ENCODE measurements at places on chromosomes 12 and 14.

DNA sequence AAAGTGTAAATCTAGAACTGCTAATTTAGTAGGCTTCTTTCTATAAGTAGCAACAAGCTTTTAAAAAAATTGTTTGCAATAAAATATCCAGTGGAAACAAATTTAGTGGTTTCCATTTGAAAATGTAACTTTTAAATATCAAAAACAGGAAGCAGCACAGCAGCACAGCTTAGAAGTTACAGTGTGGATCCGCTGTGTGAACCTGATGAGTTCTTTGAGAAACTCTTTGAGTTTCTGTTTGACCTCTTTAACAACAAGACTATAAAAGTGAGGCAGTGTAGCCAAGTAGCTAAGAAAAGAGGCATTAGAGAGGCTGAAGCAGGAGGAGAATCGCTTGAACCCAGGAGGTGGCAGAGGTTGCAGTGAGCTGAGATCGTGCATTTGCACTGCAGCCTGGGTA is 178.3 kb downstream of the NAV3 start:
- DNase-seq: no peak

GRCh38 chr14:57999979-58000378 is 134.1 kb upstream of the SLC35F4 start:
- no peak for DNase-seq

GRCh38 chr12:83168751-83169150 is 482.0 kb downstream of the TMTC2 start:
- DNase-seq: no peak

- DNase-seq: no peak
Measured at GRCh38 chr12:3958534-3958933, 85.3 kb upstream of the PARP11 start.

DNA sequence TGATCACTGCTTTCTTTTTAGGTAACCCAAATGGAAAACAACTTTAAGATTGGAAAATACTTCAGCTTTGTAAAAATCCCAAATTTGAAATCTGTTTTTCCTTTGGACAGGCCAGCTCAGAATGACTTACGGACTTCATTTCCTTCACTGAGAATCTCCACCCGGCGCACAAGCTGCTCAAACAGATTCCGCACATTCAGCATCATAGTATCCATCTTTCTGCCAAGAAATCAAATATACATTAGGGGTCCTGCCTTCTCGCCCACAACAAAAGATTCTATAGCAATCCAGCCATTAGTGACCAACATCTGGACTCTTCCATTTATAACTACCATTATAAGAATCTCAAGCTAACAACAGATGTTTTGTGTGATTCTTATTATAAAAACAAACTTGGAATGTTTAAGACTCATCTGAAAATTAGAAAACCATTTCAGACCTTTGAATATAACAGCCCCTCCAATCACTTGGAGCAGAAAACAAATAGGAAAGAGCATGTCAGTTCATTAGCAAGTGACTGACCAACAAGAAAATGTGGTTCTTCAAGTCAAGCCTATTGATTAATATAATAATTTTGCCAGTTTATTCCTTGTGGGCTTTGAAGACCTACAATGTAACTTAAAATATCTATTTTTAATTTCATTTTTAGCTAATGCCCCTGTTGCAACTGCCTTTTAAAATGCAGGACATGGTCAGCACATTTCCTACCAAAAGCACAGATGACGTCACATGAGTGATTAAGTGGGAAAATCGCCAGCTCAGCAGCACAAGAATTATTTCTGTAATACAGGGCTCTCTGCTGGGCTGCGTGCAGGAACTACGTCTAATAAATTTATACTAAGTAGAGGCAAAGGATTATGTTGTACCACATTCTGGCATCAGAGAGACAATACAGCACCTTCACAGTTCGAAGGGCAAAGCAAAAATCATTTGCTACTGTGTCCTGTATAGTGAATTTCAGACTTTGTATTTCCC is 8.5 kb downstream of the RACGAP1 start:
- DNase-seq: no peak

- DNase-seq: no peak
Measured at GRCh38 chr12:31016057-31016456, 57.6 kb upstream of the DDX11 start.

- no peak for DNase-seq
Measured at GRCh38 chr12:96314723-96315122, 85.5 kb downstream of the CDK17 start.

- DNase-seq: no peak
Measured at GRCh38 chr14:59871166-59871495, 555 bp upstream of the RTN1 start.

- DNase-seq: no peak
Measured at GRCh38 chr12:125140279-125141209, 75.3 kb downstream of the AACS start.

DNA sequence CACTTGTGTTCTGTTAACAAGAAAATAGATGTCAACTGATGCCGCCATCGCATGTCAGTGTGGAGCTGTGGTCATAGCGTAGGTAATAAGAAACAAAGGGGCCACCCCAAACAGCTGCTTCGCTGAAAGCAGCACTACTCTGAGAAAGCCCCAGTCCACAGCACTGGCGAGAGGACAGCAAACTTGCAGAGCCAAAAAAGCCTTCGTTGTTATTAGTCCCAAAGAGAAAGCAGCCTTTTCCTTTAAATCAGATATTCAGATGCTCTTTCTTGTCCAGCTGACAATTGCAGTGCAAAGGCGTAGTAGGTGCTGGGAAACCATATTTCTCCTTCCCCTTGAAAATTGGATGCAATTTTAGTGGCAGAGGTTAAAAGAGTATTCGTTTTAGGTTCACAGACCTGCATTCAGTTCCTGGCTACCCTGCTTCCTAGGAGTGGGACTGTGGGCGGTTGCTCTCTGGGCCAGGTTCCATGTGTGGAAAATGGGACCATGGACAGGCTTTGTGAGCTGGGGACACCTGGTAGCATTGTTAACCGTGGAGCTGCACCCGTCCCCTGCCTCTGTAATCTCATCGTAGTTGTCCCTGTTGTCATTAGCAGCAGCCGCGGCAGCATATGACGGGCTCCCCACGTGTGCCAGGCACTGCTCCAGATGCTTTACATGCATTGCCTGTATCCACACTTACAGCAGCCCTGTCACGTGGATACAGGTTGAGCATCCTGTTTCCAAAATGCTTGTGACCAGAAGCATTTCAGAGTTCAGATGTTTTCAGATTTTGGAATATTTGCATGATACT is 54.2 kb downstream of the ELK3 start:
- DNase-seq: no peak

DNA sequence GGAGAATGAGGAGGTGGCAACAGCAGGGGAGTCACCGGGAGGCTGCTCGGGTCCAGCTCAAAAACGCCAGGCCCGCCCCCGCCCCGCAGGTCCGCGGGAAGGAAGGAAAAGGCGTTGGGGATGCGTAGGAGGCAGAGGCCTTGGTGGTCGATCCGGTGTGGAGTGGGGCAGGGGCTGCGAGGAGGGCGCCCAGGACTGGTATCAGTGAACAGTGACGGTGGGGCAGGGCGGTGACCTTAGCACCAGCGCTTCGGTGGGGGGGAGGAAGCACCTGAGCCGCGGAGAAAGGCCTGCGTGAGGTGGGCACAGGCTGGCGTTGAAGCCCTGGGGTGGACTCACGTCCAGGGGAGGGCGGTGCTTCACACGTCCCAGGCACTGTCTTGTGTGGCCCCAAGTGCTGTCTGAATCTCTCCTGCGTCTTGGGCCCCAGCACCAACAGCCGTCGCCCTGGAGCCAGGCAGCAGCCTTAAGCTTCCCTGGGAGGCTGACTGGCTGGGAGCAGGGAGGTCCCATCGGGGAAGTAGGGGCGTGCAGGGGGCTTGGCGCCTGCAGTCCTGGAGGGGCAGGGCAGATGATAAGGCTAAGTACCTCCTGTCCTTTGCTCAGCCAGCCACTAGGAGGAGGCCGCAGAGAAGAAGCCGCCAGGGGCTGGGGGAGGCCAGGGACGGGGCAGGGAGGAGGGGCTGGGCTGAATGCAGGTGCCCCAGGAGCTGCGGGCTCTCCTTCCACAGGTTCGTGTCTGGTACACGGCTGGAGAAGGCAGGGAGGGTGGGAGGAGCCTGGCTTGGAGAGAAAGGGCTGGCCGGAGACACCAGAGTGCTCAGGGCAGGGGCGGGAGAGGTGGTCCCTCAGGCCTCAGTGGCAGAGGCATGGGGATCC is 26.5 kb downstream of the ZBTB42 start:
- DNase-seq: peak; percentile 43

DNA sequence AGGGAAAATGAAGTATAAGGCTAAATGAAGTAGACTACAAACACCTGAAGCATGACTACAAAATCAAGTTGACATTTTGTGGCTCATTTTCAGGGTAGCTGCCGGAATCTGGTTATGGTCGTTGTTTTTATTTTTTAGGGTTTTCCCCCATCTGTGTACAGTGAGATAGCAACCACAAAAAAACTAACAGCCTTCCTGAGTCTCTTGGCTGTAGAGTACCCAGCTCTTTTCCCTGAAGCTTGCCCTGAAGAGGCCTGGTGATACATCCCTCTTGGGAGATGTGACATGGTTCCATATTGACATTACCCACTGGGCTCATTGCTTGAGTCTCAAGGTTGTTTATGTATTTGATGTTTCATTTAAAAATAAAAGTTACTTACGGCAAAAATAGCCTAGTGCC is 424.0 kb downstream of the ZFP36L1 start:
- no peak for DNase-seq

- DNase-seq: no peak
Measured at GRCh38 chr12:5016526-5016925, 27.2 kb upstream of the KCNA5 start.

DNA sequence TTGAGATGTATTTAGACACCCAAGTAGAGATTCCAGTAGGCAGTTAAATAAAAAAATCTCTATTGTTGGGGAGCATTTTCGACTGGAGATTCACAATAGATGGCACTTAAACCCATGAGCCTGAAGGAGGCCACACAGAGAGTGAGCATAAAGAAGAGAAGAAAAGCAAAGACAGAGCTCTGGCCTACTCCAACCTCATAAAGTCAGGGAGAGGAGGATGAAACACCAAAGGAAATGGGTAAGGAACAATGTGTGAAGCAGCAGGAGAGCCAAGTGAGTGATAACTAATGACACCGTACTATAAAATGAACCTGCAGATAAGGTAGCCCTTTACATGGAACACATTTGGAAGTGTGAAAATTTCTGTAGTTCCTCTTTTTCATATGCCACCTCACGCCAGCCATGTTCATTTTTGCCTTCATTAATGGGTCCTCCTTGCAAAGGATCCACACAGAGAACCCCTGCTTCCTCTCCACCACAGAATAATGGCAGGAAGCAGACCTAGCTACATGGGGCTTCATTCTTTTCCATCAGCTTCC is 150.0 kb upstream of the SYT10 start:
- no peak for DNase-seq

DNA sequence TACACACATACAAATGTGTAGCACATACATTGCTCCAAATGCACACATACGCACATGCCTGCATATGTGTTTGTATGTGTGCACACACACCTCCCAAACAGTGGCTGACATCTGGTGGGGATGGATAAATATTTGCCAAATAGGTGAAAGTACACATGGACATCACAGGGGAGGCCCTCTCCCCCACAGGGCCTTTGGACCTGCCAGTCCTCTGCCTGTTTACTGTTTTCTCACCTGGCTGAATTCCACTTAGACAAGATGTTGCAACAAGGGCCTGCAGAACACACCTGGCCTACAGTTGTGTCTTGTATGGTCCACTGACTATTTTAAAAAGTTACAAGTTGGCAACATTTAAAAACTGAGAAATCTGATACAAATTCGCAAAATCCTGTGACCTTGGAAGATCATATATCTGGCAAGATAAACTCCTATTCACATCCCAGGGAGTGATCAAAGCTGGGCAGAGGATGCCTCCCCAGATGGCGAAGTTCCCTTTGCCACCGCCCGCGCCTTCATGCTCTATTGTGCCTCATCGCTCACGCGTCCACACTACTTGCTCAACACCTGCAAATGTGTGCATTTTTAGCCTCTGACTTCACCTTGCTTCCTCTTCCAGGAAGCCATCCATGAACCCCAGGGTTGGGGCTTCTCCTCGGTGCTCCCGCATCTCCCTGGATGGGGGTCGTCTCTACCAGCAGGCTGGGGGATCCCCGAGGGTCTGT is 118.4 kb upstream of the FZD10 start:
- no peak for DNase-seq

DNA sequence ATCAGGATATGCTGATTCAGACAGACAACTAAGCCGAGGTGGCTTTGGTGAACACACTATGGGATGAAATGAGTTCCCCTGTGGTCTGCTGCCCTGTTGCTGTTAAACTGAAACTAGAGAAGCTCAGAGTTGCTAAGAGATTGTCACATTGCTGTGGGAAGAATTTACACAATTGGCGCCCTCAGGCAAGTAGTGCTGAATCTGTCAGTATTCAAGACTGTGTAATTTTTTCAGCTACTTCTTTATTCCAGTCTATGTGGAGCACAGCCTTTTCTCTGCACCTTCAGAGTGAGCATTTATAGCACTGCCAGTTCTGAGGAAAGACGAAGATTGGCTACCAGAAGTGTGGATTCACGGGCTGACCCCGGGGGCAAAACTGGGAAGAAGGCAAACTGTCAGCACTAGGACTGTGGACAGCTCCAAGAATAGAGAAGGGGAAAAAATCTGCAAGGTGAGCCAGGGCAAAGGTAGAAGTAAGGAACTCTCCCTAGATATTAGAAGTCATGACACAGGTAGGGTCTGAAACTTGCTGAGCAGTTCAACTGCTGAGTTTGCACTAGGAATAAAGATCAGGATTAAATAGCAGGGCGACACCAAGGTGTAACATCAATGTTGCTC is 218.8 kb upstream of the TMPO start:
- DNase-seq: no peak

DNA sequence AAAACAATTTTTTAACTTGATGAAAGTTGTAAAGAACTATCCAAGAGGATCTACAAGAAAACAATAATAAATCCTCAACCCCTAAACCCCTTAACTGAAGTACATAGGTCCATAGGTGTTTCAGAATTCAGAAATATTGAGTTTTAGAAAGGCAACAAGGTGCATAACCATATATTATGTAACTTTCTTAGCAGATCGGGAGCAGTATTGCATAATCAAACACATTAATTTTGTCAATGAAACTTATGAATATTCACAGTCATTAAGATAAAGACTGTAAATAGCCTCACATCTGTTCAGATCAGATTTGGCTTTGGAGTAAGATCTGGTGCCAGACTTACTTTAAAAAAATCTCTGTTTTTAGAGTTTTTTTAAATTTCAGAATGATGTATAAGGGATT is 647.1 kb upstream of the FLRT2 start:
- no peak for DNase-seq

- DNase-seq: no peak
Measured at GRCh38 chr14:73140811-73141323, 4.6 kb downstream of the PSEN1 start.
